Gastrocnemius medialis (tissue), 4 donors: ENCODE measurements at places on chromosomes 6 and 20. TPM values are rescaled to one million over a fixed set of nuclear protein-coding genes. Genes with fewer than 3 reads are reported as not detected.

- no peak for DNase-seq
Measured at GRCh38 chr6:92690997-92691599, 728.3 kb downstream of the EPHA7 start.

DNA sequence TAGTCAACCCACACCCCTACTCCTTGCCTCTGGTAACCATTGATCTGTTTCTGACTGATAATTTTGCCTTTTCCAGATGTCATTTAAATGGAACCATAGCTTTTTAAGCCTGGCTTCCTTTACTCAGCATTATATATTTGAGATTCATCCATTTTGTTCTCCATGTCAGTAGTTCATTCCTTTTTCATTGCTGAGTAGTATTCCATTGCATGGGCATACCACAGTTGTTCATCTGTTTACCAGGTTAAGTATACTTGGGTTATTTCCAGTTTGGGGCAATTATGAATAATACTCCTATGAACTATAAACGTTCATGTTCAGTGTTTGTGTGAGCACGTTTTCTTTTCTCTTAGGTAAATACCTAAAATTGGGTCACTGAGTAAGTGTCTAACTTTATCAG, 25.1 kb downstream of the FGD2 start:
- no peak for DNase-seq

MATN4 gene
- total RNA-seq: not detected

SYCP2 gene
- 0.78 TPM for total RNA-seq

NOP56 gene
- total RNA-seq: 56.2 TPM
